ENCODE measurements at places on chromosomes 16 and 17. TPM values are rescaled to one million over a fixed set of nuclear protein-coding genes. Genes with fewer than 3 reads are reported as not detected.

RASD1 gene
- 2.1 TPM for total RNA-seq

FA2H gene
- total RNA-seq: not detected

MGAT5B gene
- 1.0 TPM for total RNA-seq

DNA sequence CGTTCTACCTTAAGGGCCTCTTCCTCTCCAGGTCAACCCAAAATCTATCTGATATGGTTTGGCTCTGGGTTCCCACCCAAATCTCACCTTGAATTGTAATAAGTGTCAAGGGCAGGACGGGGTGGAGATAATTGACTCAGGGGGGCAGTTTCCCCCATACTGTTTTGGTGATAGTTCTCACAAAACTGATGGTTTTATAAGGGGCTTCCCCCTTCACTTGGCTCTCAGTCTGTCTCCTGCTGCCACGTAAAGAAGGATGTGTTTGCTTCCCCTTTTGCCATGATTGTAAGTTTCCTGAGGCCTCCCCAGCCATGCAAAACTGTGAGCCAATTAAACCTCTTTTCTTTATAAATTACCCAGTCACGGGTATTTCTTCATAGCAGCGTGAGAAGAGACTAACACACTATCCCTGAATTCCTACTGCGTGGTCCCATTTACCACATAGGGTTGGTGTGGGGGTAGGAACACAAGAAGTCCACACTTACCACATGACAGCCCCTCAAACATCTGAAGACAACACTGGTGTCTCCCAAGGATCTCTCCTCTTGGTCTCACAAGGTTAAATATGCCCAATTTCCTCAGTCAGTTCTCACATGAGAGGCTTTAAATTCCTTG, 8.2 kb downstream of the COTL1 start:
- peaks cover 23% of the 10 kb centered on the region for H3K4me1 ChIP-seq
- DNase-seq: no peak
- no peaks in the 10 kb centered on the region for H3K27me3 ChIP-seq

- DNase-seq: no peak
- no peaks in the 10 kb centered on the region for H3K36me3 ChIP-seq
- H3K4me3 ChIP-seq: peak overlapping the region; percentile 51
- peak overlapping the region; percentile 89 for H3K27ac ChIP-seq
- no peaks in the 10 kb centered on the region for H3K27me3 ChIP-seq
- peaks cover 34% of the 10 kb centered on the region for H3K4me1 ChIP-seq
These were observed 7.5 kb upstream of the ARMC5 start for GRCh38 chr16:31451681-31452351.

DNA sequence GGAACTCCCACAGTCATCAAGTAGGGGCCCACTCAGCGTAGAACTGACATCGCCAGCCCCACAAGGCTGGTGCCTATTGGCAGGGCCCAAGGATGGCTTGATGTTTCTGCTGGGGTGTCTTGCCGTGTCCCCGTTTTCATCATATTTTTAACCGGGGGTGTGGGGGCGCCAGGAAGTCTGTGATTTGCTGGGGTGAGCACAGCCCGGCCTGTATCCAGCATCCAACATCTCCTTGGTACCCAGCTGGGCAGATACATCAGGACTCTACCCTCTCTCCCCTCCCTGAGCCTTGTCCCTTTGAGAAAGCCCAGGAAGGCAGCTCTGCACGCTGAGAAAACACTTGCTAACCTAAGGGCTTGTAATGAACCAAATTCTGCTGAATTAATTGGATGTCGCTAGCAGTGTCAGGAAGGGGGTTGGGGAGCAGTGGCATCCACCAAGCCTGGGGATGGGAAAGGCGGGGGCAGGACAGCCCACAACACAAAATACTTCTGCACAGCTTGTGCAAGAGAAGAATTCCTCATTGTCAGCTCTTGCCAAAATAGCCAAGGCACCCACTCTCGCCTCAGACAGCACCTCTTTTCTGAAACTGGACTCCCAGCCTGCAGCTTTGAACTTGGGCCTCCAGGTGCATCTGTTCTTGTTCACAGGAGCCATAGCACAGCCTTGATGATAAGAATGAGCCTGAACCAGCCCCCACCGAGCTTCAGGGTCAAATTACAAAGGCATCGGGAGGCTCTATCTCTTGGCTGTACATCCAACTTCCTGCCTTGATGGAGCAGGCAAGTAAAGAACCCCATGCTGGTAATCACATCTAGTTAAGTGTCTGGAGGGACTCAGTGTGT, 63.7 kb upstream of the LYRM9 start:
- H3K27me3 ChIP-seq: peaks cover 4% of the 10 kb centered on the region
- H3K4me1 ChIP-seq: peaks cover 22% of the 10 kb centered on the region
- H3K27ac ChIP-seq: peak overlapping the region; percentile 30
- no peak overlapping the region for H3K4me3 ChIP-seq
- H3K36me3 ChIP-seq: no peaks in the 10 kb centered on the region

GRCh38 chr17:63701456-63701820, 1.5 kb upstream of the LIMD2 start:
- H3K27ac ChIP-seq: peak overlapping the region; percentile 72
- H3K27me3 ChIP-seq: no peaks in the 10 kb centered on the region
- H3K4me1 ChIP-seq: peaks cover 22% of the 10 kb centered on the region
- peak overlapping the region; percentile 65 for H3K4me3 ChIP-seq
- peaks cover 4% of the 10 kb centered on the region for H3K36me3 ChIP-seq
- DNase-seq: no peak

- H3K36me3 ChIP-seq: peaks cover 26% of the 10 kb centered on the region
- no peak overlapping the region for H3K4me3 ChIP-seq
- no peaks in the 10 kb centered on the region for H3K27me3 ChIP-seq
These were observed 2.9 kb downstream of the KPNB1 start for GRCh38 chr17:47652570-47652969.

DNA sequence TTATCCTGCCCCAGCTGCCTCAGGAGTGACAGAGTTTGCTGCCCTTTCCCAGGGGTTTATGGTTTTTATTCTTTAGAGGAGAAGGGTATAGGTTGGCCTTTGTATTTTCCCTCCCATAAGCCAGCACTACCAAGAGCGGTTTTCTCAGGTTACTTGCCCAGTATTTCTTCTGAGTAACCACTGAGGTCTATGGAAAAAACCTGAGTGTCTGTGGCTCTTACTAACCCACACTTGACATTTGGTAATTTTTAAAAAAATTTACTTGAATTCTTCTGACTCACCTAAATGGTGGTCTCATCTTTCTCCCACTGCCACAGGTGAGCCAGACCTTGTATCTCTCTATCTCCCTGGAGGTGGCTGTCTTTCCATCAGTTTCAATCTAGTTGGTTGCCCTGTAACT, 6.0 kb downstream of the SLC7A6 start:
- peaks cover 32% of the 10 kb centered on the region for H3K4me1 ChIP-seq
- no peak overlapping the region for H3K4me3 ChIP-seq
- peaks cover 9% of the 10 kb centered on the region for H3K36me3 ChIP-seq
- H3K27ac ChIP-seq: peak overlapping the region; percentile 50
- no peak for DNase-seq
- H3K27me3 ChIP-seq: no peaks in the 10 kb centered on the region

GRCh38 chr17:48738424-48738802, 9.9 kb upstream of the HOXB13 start:
- no peak for DNase-seq
- H3K4me3 ChIP-seq: no peak overlapping the region
- H3K4me1 ChIP-seq: peaks cover 14% of the 10 kb centered on the region
